HL-60 (cell line): ENCODE measurements at places on chromosomes 6 and 20.

DNA sequence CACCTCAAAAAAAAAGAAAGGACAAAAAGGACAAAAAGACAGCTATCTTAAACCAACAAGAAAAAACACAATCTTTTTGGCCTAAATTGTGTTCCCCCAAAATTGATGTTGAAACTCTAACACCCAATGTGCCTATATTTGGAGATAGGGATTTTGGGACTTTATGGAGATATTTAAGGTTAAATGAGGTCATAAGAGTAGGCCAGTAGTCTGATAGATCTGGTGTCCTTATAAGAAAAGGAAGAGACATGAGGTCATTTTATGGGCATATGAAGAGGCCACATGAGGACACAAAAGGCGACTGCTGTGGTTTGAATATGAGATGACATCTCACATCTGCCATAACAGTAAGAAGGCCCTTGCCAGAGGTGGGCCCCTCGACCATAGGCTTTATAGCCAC is 49.5 kb downstream of the TRIM38 start:
- no peak for DNase-seq

DNA sequence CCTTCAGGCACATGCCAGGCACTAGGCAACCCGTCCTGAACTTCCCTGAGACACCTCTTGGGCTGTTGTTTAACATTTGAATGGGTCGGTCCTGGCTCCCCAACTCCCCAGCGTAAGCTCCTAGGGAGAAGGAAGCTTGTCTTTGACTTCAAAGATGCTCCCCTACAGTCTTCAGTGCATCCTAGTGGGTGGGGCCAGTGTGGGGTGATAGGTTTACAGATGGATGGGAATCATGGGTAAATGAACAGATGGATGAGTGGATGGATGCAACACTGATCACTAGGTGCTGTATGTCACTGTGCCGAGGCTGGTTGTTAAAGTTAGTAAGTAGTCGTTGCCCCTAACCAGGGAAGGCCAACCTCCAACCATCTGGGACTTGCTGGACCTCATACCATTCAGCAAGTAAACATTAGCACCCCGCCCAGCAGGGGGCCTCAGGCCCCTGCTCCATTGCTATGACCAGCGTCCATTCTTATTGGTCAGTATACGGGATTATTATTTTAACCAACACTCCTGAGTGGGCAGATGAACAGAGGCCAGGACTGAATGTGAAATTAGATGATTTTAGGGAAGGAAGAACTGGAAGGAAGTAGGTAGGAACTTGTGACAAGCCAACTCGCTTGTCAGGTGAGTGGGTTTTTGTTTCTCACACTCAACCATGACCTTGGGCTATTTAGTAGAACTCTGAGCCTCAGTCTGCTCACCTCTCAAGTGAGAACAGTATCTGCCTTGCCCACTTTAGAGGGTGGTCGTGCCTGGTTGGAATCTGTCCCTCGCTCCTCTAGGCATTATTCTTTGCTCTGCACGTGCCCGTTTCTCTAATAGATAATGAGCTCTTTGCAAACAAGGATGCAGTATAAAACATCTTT is 82.9 kb upstream of the FOXP4 start:
- DNase-seq = peak; percentile 18

DNA sequence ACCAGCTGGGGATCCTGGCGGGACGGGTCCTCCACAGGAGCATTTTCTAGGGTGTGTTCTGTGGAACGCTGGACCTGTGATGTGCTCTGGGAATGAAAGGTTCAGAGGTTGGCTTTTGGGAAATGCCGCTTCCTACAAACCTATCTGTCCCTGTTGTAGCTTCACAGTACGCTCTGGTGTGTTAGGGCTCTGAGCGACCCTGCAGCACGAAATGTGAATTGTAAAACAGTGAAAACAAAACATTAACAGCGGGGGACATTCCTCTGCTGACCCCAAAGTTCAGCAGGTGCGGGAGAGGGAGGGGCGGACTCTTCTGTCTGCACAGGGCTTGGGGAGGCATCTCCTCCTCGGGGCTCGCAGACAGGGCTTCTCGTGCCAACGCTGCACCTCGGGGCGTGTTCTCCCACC is 155.9 kb downstream of the NRN1 start:
- DNase-seq = no peak

DNA sequence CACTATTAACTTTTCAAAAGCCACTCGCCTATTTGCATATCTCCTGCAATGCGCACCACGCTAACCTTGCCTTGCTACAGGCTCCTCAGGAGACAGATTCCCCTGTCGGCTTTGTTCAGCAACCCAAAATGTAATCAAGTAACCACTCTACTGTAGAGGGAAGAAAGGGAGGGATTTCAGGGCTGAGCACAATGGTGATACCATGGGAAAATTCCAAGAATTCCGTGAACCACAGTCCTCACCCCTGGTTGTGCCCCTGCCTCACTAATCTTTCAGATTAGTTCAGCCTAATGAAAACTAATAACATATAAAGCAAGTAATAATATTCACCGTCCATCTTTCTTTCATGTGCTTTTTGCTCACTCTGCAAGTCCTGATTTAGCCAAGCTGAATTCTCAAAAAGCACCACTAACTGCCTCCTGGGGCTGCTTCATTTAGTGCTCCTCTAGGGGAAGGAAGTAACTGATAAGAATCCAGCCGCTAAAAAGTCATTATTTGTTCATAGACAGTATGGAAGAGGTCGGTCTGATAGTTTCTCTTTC is 6.6 kb downstream of the CITED2 start:
- no peak for DNase-seq

GRCh38 chr20:22584522-22584921 is at the start of gene FOXA2:
Gene FOXA2, minus strand, starts transcription at chr20:22584572. Its CDS starts 294 bp downstream, at chr20:22584278.
- DNase-seq = no peak

GRCh38 chr6:167679790-167680604 is 146.7 kb upstream of the AFDN start:
- DNase-seq = no peak

- DNase-seq = no peak
Measured at GRCh38 chr20:37162646-37163045, 16.5 kb upstream of the RPN2 start.

DNA sequence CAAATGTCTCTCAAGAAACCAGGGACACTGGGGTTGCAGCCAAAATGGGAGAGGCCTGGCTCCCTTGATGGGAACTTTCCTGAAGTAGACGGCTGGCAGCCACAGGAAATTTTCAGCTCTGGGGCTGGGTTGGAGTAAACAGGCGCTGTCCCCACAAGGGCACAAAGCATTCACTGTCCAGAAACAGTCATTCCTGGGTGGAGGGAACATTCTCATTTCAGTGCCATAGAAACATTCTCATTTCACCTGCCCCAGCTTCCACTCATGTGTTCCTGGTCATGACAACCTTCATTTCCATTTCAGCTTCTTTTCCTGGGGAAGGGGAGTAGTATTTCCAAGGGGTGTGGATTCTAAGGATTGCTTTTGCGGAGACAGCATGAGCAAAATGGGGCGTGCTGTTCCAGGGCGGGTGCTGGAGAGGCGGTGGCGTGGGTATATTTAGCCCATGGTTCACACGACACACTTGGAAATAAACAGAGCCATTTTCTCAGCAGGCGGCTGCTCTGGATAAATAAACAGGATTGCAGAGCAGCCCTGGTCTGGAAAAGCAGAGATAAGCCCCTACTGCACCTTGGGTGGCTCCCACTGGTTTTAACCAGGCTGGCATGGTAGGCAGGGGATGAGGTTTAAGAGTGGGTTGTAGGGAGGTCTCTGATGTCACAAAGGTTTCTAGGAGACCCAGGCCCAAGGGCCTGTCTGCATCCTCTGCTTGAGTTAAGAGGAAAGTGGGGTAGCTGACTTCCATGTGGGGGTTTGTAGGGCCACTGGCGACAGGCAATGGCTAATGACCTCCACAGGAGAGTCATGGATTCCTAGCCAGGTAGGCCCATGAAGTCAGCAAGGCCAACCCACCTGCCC is 32.9 kb downstream of the COX4I2 start:
- no peak for DNase-seq

DNA sequence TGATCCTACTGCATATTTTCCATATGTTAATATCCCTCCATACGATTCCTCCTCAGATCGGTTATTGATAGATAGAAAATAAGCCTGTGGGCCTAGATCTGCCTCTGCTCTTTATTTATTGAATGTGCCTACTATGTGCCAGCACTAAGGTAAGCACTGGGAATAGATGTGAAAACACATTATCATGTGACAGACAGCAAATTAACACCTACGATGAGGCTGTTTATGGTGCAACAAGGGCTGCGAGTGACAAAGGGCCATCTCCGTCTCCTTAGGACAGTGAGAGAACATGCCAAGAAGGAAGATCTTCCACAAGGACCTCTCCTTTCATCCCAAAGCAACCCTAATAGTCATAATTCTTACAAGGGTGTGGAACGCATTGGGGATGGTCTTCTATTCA is 90.5 kb downstream of the MYB start:
- DNase-seq = no peak

DNA sequence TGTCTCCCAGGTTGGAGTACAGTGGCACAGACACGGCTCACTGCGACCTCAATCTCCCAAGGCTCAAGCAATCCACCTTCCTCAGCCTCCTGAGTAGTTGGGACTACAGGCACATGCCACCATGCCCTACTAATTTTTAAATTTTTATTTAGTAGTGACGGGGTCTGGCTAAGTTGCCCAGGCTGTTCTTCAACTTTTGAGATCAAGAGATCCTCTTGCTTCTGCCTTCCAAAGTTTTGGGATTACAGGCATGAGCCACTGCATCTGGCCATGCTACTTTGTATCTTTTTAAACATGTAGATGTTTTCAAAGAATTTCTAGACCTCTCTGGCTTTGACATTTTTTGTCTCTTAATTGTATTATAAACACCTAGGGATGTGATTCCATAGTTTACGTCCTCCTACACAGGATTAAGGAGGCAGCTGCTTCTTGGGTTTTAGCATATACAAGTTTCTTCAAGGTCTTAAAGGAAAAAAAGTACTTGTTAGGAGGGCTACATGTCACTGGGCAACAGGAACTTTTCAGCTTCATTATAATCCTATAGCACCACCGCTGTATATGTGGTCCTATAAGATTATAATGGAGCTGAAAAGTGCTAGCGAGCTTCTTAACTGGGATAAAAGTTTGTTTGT is 1.3 kb downstream of the ADAT2 start:
- DNase-seq = no peak

DNA sequence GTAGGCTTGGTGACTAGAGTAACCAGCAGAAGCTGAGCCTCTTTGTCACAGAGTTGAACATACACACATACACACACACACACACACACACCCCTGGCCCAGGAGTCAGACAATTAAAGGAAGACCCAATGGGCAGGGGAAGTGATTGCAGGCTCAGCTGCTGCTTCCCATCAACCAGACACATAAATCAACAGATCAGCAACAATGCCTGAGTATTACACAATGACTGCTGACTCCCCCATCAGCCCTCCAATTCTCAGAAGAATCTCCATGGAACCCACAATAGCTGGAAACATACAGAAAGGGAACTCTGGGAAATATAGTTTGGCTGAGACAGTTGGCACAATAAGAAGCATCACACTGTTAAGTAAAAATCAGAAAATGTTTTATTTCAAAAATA is 270.4 kb upstream of the PLCB4 start:
- no peak for DNase-seq

GRCh38 chr6:22921828-22922227 is 352.5 kb downstream of the HDGFL1 start:
- DNase-seq = no peak

DNA sequence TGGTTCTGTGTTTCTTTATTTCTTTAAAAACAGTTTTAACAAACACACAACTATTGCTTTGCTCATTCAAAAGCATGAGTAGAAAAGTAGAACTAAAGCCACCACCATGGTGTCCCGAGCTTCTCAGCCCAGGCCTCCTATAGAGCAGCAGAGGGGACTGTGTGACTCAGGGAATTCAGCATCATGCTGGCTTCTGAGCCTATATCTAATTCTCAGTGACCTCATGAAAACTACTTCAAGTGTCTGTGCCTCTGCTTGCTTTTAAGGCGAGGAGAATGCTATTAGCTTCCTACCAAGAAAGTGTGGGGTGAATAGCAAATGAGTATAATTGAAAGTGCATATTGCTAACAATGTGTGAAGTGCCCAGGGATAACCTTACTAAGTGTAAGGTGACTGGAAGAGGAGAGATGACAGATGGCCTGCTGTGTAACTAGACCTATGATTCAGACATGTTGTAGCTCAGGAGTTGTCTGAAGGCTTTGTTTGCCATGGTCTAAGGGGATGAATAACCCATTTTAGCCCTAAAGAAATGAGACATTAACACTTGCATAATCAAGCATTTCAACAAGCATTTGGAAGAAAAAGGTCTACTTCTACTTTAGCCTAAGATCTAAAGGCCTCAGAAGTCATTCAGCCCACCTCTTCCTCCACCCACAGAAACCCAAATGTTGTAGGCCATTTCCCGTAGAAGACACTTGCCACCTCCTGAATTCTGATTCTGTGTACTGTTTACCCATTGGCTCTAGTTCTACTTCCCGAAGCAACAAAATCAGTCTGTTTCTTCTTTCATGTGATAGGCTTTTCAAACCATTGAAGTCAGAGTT is 121.5 kb upstream of the ARG1 start:
- DNase-seq = no peak

- DNase-seq = no peak
Measured at GRCh38 chr20:59451641-59452040, 151.2 kb downstream of the EDN3 start.

DNA sequence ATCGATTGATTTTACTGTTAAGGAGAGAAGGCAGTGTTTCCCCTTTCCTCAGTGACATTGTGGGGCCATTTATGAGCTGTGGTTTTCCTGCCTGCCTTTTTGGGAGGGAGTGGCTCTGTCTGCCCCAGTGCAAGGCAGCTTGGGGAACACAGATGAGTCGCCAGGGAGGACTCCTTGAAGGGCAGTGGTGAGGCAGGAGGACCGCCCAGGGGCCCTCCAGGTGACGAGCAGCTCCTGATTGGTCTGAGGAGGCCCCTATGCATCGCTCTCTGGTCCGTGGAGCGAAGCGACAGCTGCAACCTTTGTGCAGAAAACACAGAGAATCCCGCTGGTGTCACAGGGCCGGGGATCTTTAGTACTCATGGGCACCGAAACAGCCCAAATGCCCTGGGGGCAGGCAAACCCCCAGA is 100.3 kb downstream of the TMEM242 start:
- DNase-seq = peak; percentile 72

DNA sequence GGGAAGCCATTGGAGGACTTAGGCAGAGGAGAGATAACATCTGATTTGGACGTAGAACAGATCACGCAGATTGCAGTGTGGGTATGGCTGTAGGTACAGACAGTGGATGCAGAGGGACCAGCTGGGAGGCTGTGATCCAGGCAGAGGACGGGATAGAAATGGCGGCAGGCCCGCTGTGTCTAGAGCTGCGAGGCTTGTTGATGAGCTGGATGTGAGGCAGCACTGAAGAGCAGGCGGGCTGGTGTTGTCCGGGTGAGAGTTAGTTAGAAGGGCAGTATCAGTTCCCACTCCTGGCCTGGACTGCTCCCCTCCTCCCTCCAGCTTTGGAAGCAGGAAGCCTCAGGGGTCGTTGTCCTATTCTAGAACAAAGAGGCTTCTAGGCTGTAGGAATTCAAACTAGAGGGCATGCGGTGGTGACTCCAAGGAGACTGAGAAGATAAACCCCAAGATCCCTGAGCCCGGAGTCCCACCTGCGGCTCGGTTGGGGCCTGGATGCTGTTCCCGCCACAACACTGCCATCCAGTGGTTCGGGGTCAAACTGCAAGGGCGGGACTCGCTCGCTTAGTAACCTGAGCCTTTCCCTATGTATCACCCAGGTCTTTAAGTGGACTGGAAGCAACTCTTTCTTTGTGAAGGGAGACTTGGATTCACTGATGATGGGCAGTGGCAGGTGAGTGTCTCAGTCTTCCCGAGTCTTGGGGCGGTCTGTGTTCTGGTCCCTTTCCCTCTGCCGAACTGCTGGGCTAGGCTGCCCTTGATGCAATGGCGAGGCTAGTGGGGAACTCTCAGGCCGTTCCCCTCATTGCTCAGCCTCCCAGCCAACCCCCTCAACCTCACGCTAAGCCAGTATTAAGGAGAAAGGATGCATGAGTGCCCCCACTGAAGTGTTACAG is 11.2 kb downstream of the TLDC2 start:
- peak; percentile 79 for DNase-seq
